Transverse colon (tissue), 4 donors: ENCODE measurements at places on chromosomes 1 and 21. TPM values are rescaled to one million over a fixed set of nuclear protein-coding genes. Genes with fewer than 3 reads are reported as not detected.

DNA sequence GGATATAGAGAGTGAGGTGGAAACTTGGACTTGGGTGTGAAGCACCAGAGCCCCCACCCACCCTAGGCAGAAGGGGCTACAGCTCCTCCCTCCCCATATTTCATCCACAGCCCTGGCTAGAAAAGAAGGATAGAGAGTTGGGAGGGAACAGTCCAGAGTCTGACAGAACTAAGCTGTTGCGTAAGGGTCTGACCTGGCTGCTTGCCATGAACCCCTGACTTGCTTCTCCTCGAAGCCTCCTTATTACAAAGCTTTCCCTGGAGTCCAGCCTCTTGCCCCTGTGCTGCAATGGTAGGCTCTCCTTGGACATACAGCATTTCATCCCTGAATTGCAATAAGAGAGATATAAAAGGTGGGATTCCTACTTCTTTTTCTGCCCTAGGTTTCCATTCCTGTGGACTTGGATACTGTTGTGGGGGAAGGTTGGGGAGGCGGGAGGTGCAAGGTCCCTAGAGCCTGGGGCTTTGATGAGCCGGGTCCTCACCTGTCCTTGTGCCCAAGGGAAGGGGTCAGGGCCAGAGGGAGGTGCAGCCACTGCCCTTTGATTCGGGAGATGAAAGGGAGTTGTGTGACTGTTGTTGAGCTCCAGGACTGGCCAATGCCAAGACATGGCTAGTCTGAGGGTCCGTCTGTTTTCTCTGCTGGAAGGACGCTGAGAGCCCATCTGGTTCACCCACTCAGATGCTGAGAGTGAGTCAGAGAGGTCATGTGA is 2.7 kb downstream of the RHBG start:
- no peak for DNase-seq
- no peak overlapping the region for H3K27ac ChIP-seq
- no peaks in the 10 kb centered on the region for H3K36me3 ChIP-seq
- H3K4me3 ChIP-seq = no peak overlapping the region
- H3K4me1 ChIP-seq = no peaks in the 10 kb centered on the region

DNA sequence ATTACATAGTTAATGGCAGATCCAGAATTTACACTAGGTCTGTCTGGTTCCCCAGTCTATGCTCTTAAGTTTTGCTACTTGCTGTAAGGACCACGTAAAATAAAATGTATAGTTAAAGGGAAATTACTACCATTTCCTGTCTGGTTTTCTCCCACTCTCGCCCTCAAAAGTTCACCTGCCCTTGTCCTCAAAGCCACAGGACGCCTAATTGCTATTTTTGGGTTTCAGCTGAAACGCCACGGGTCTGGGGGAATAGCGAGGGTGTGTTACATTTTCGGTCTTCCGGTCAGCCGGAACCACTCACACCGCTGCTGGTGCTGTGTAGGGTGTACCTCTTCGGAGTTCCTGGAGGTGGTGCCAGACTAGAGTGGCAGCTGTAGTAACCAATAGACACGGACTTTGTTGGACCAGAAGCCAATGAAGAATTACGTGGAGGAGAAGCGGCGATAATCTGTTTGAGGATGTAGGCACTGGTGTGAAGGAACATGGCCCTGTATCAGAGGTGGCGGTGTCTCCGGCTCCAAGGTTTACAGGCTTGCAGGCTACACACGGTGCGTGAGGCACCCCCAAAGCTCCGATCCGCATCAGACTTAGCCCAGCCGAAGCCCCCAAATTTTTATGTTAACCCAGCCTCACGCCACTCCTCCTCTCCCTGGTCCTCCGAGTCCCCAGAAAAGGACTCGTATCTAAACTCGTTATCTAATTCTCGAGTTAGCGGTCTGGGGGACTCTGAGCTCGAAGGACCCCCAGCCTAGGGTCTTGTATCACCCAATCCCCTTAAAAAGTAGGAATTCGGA is at the start of gene TARS2:
TSS of gene TARS2 (plus strand) at position 454 of the 797 bp plus-strand sequence. CDS start at position 486, 32 bp downstream.
- H3K4me1 ChIP-seq = peaks cover 7% of the 10 kb centered on the region
- H3K27ac ChIP-seq = peak within 1 kb of the TSS; percentile 79
- H3K27me3 ChIP-seq = no peaks in the 10 kb centered on the region
- DNase-seq = peak; percentile 97
- no peaks in the 10 kb centered on the region for H3K36me3 ChIP-seq

DNA sequence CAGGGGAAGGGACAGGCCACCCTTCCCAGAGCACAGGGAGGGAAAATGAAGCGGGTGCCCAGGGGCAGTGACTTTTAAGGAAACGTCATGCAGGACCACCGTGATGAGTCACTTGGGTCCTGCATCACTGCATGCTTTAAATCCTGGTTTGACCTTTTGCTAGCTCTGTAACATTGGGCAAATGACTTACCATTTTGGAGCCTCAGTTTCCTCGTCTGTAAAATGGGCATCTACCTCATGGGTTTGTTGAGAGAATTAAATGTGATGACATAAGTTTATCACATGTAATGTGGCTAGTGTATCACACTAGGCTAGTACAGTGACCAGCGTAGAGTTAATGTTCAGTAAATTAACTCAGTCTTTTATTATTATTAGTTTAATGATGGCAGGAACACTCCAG is 114.8 kb upstream of the IGSF21 start:
- H3K36me3 ChIP-seq = no peaks in the 10 kb centered on the region
- no peaks in the 10 kb centered on the region for H3K4me1 ChIP-seq
- DNase-seq = no peak
- H3K27ac ChIP-seq = no peak overlapping the region

ANKRD34A gene
- total RNA-seq = not detected

CELA2B gene
- not detected for total RNA-seq

SDC3 gene
- total RNA-seq = 10.2 TPM
